NCI-H446 treated with DMSO at 0.1 percent for 48 hours (cell line): ENCODE measurements at places on chromosomes 13 and 19.
A peak's percentile ranks its signal among the peaks of the same experiment; 100 is the strongest.

DNA sequence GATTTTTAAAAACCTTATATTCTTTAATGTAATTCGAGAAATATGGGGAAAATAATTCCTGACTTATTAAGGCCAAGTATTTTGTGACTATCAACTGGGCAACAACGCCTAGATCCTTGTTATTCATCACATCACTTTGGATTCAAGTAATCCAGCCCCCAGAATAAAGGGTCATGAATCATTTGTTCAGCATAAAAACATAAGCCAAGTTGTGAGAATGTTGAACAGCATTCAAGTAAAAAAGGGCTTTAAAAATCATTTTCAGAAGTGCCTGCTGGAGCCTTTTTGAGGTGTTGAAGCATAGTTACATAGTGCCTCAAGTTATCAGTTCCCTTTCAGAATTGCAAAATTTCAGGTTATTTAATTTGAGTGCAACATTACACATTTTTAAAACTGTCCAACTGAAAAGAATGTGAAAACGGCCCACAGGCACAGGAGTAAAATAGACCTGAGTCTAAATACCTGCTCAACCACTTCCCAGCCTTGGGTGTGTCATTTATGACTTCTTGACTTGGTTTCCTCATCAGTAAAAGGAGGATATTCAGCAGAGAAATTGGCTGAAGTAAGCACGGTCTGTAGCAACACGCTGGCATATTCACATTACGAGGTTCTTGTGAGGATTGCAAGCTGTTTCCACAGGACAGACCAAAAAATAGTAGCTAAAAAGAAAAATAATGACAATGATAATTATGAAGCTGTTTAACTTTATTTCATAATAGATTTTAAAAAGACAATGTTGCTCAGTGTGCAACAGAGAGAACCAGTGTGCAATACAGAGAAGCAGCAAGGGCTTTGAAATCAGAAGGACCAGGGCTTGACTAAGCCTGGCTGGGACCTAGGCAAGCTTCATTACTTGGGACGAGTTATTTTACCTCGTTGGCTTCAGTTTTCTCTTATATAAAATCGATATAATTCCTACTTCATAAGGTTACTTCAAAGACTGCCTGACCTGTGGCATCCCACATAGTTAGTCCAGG lies 56.6 kb downstream of the MBNL2 start:
- DNase-seq, result no peak

GRCh38 chr13:66887088-66887487 lies 343.0 kb downstream of the PCDH9 start:
- peak; percentile 73 for DNase-seq

- no peak for DNase-seq
Measured at GRCh38 chr19:35030257-35031071, at the start of gene SCN1B. SCN1B (plus strand) TSS chr19:35030470; CDS start chr19:35030821, 351 bp downstream.

DNA sequence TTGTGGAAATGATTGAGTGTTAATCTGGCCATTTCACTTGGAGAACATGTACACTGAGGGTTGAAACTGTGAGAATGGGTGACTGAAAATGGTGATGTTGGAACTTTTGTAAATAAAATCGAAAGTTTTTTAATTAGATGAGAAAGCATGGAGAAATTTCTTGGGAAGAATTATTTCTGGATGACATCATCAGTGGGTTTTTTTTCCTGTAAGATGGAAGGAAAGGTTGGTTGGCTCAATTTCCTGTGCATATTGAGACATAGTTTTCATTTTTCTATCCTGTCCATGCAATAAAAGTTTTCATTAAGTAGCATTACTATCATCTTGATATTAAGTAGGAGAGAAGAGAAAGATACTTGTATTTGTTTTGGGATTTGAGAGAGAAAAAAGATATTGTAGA lies 120.6 kb upstream of the HTR2A start:
- DNase-seq, result no peak

- DNase-seq, result no peak
Measured at GRCh38 chr13:99911965-99912566, 59.5 kb downstream of the ZIC5 start.

- DNase-seq, result peak; percentile 46
Measured at GRCh38 chr19:51660975-51661600, 14.5 kb upstream of the SIGLEC14 start.

DNA sequence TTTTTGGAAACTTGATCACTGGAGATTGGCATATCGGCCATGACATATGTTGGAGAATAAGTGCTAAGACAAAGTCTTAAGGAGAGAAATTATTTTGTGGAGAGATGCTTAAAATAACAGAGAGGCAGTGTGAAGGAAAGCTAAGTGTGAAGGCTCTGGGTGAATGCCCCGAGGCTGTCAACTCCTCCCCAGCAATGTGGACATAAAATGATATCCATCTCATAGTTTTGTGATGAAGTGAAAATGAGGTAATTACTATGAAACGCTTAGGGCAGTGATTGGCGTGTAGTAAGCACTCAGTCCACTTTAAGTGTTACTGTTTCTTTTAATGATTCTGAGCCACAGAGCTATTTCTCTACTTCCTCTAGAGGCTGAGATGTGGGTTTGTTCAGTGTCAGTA lies 195.8 kb upstream of the KLF12 start:
- DNase-seq, result no peak

DNA sequence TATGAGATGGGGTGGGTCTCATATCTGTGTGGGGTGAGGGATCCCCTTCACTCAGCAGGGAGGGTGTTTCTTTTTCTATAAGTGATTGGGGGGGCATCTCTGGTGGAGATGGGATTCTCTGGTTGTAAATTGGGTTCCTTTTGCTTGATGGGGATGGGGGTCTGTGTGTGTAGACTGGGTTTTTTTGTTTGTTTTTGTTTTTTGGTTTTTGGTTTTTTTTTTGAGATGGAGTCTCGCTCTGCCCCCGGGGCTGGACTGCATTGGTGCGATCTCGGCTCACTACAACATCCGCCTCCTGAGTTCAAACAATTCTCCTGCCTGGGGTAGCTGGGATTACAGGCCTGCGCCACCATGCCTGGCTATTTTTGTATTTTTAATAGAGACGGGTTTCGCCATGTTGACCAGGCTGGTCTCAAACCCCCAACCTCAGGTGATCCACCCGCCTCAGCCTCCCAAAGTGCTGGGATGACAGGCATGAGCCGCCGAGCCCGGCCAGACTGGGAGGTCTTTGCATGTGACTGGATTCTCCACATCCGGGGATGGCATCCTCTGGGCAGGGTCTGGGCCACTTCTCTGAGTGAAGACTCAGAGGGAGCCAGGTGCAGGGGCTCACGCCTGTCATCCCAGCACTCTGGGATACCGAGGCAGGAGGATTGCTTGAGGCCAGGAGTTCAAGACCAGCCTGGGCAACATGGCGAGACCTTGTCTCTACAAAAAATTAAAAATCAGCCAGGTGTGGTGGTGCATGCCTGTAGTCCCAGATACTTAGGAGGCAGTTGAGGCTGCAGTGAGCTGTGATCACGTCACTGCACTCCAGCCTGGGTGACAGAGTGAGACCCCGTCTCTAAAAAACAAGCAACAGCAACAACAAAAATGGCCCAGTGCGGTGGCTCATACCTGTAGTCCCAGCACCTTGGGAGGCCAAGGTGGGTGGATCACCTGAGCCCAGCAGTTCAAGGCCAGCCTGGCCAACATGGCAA lies 799 bp downstream of the MYBPC2 start:
- DNase-seq, result no peak

DNA sequence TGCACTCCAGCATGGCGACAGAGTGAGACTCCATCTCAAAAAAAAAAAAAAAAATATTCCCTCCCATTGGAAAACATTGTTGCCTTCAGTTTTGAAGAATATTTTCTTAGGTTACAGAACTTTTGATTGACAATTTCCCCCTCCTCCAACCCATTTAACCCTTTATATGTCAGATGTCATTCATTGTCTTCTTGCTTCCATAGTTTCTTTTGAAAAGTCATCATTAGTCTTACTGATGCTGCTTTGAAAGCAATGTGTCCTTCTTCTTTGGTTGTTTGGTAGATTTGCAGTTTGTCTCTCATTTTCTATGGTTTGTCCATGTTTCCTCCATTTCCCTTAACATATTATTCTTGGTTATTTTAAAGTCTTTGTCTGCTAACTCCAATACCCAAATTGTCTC lies 25.4 kb downstream of the ZNF558 start:
- no peak for DNase-seq

DNA sequence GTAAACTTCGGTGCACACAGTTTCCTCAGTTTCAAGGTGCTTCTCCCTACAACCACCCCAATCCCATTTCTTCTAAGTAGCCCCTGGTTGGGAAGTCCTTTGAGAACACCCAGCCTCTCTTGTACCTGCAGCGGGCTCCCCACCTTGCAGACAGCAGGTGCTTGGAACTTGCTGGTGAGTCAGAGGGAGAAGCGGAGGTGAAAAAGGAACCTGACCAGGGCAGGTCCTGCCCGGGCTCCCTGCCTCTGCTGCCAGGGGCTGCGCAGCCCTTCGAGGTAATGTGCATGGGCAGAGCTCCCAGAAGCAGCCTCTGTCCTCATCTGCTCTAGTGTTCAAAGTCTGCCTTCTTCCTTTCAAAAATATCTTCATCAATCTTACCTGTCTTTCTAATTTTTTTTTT lies 274.0 kb upstream of the SOX1 start:
- no peak for DNase-seq

DNA sequence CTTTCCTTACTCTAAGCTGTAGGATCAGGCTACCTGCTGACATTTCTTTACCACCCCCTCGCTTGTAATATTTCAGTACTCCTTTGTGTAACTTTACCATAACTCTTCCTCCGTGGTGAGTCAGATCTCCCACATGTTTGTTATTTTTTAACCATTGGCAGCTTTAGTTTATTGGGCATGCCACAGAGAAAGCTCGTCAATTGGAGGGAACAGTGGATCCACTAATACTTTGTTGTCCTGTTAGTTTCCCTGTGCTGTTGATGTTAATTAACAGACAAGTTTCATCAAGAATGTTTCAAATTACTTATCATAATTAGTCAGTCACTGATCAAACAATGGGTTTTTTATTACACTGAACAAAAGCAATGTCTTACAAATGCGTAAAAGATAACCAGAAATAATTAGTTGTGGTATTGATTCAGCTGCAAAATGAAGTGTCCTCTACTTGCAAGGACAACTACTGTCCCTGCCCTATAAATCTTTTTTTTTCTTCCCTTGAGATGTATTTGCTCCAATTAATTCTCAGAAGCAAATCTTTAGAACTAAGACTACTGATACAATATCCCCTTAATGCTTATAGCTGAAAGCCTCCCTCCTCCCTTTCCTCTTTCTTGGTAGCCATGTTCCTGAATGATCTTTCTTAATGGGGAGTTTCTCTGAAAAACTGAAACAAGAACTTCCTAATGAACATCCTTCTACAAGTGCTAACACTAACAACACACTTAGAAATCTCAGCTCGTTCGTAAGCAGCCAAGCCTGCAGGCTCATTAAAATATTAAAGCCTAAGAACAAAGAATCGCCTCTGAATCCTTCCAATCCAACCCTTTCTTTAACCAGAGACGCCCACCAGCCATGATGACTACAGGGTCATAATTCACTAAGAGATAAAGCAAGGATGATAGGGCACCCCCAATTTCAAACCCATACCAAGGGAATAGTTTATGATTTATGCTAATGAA lies 22.2 kb downstream of the EFNB2 start:
- DNase-seq, result no peak

DNA sequence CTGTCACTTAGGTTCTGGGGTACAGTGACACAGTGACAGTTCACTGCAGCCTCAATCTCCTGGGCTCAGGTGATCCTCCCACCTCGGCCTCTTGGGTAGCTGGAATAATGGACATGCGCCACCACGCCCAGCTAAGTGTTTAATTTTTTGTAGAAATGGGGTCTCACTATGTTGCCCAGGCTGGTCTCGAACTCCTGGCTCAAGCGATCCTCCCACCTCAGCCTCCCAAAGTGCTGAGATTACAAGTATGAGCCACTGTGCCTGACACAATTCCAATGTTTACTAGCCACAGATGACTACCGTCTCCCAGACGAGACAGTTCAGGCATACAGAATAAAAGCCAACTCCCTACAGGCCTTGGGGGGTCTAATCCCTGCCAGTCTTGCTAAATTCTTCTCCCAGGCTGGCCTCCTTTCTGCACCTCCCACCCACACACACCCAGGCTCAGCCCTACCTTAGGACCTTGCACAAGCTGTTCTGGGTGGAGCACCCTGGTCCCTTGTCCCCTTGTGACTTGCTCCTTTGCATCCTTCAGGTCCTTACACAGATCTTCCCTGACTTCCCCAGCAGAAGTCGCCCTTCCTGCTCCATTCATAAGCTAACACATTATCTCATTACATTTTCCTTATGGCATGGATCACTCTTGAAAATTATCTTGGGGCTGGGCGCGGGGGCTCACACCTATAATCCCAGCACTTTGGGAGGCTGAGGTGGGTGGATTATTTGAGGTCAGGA lies 106.4 kb downstream of the INSR start:
- DNase-seq, result no peak

DNA sequence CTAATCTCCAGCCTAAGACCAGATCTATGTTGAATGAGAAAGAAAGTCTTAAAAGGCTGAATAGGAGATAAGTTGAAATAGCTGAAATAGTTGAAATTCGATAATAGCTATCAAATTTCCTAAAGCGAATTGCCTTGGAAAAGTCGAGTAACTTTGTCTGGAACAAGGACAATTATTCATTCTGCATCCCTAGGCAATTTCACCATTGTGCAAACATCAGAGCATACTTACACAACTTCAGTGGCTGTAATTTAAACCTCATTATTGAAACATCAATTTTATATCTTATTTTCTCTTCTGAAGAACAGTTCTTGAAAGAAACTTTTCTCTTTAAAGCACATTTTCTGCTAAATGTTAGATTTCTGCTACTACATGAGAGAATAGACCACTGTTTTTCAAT lies 13.6 kb downstream of the TNFSF13B start:
- no peak for DNase-seq

- no peak for DNase-seq
Measured at GRCh38 chr13:103539265-103539664, 473.0 kb upstream of the SLC10A2 start.

DNA sequence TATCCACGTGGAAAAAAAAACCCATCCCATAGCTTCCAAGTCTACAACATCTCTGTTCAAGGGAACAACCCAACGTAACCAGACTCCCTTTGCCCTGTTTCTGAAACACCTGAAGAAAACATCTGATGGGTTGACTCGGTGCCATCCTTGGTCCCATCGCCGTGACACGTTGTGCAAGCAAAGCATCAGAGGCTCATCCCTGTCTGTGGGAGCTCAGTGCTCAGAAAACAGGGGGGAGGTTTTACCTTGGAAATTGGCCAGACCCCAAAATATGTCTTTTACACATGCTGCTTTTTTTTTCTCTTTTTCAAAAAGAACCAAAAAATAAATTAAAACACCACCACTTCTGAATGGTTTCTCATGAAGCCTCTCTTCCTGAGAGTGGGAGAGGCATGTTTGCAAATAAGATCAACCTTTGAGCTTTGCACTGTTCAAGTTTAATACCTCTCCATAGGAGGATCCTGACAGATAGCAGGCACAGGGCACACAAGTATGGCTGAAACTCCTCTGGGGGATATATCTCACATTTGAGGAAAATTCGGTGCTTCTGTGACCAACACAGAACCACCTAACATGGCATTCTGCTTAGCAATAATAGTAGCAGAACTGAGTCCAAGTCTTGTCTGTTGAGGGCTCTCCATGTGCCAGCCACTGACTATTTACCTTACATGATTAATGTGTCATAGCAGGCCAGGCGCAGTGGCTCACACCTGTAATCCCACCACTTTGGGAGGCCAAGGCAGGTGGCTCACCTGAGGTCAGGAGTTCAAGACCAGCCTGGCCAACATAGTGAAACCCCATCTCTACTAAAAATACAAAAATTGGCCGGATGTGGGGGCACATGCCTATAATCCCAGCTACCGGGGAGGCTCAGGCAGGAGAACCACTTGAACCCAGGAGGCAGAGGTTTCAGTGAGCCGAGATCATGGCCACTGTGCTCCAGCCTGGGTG lies 7.0 kb upstream of the PVR start:
- no peak for DNase-seq

GRCh38 chr19:35460608-35461007 lies 12.6 kb downstream of the FFAR2 start:
- DNase-seq, result no peak
